ENCODE measurements at places on chromosomes 5 and 9.
A peak's percentile ranks its signal among the peaks of the same experiment; 100 is the strongest.

- no peaks in the 10 kb centered on the region for H3K4me1 ChIP-seq
- H3K27me3 ChIP-seq, result peaks cover 6% of the 10 kb centered on the region
- H3K36me3 ChIP-seq, result no peaks in the 10 kb centered on the region
These were observed 147.5 kb upstream of the RUSC2 start for GRCh38 chr9:35342221-35342958.

DNA sequence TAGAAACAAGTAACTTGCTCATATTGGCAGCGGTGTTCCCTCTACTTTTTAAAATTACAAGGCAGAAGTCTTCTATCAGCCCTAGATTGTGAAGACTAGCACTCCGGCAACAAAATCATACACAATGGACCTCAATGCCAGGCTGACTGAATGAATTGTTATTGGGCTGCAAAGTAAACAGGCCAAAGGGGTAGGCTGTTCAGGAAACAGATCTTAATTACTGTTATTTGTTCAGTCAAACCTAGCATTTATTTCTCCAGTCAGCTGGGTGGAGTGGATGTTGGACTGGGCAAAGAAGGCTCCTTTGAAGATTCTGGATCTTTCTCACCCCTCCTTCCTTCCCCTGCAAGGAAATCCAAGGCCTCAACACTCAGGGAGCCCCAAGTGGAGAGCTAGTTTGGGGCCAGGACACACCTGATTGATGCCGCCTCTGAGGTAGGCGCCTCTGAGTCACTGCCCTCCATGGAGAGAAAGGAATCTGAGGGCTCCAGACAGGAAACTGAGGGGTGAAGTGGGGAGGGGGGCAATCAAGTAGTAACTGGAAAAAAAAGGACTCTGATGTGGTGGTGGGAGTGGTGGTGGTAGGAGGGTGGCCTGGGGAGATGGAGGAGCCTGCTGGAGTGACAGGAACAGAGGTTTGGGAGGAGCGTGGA lies 35.5 kb downstream of the SERINC5 start:
- no peaks in the 10 kb centered on the region for H3K27me3 ChIP-seq
- no peak for DNase-seq
- H3K27ac ChIP-seq, result peak overlapping the region; percentile 73
- H3K4me3 ChIP-seq, result no peak overlapping the region
- peaks cover 4% of the 10 kb centered on the region for H3K36me3 ChIP-seq

DNA sequence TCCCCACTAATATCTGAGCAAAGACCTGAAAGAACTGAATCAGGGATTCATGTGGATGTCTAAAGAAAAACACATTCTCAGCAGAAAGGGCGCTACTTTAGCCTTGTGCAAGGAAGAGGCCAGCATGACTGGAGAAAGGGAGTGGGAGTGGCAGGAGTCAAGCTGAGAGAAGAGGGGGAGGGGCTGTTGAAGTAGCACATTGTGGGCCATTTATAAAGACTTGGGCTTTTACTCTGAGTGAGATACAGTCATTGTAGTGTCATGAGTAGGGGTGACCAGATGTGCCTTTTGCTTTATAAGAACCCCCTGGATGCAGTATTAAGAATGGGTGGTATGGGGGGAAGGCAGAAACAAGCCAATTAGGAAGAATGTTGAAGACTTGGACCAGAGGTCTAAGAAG lies 452.8 kb downstream of the ENC1 start:
- DNase-seq, result no peak
- no peak overlapping the region for H3K4me3 ChIP-seq
- H3K27me3 ChIP-seq, result no peaks in the 10 kb centered on the region
- no peak overlapping the region for H3K27ac ChIP-seq
- peaks cover 2% of the 10 kb centered on the region for H3K4me1 ChIP-seq

DNA sequence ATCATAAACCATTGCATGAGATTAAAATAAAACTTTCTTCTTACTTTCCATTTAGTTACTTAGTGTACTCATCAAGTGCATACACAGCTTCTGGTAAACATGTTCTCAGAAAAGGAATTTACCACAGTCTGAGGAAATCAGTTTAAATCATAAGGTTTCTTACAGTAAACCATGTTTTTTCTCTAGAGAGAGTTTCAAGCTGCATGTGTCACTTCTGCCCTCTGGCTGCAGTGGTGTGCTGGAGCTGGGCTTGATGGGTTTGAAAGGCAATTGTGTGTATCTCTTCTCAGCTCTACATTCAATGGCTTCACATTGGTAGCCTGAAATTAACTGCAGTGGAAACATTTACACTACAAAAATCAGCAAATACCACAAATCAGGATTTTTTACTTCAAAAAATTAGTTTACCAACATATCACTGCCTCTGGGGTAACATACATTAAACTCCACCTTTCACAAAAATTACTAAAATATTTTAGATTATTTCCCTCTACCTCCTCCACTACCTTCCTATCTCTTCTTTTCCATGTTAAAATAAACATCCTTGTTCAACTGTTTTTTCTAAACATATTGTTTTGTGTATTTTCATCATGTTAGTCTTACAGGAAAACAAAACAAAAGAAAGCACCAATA lies 414.3 kb downstream of the ANXA1 start:
- H3K27me3 ChIP-seq, result no peaks in the 10 kb centered on the region
- no peak for DNase-seq
- no peaks in the 10 kb centered on the region for H3K4me1 ChIP-seq

GRCh38 chr9:136336156-136336870 lies 9.0 kb downstream of the GPSM1 start:
- no peak for DNase-seq
- H3K27ac ChIP-seq, result no peak overlapping the region
- H3K4me3 ChIP-seq, result no peak overlapping the region
- no peaks in the 10 kb centered on the region for H3K4me1 ChIP-seq

DNA sequence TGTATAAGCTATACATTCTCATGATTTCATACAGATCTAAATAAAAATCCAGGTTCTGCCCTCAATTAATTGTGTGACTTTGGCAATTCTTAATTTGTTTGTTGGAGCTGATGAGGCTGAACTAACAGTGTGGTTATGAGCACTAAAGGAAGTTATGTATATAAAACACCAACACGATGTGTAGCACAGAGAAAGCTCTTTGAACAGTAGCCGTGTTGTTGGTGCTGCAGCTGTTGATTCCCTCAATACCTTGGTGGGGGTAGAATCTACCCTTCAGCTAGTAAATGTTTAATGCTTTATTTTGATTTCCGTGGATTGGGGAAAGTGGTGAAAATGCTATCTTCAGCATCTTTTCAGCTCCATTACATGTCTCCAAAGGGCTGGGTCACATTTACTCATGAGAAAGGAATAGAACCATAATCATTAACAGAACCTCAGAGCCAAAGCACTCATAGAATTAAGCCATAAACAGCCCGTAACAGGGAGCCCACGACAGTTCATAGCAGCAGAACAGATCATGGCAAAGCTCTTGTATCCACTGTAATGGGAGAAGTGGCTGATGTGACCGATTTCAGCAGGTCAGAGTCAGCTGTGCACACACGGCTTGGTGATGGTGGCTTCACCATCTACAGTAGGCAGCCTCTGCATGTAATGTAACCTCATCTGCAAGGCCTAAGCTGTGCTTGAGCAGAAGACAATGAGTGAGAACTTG lies 332.7 kb downstream of the DIRAS2 start:
- no peak for DNase-seq
- no peaks in the 10 kb centered on the region for H3K4me1 ChIP-seq
- no peaks in the 10 kb centered on the region for H3K36me3 ChIP-seq
- H3K27me3 ChIP-seq, result peaks cover 7% of the 10 kb centered on the region
- H3K4me3 ChIP-seq, result no peak overlapping the region

GRCh38 chr9:132146039-132146438 lies 15.8 kb upstream of the NTNG2 start:
- DNase-seq, result no peak
- H3K27ac ChIP-seq, result no peak overlapping the region
- H3K4me3 ChIP-seq, result no peak overlapping the region

DNA sequence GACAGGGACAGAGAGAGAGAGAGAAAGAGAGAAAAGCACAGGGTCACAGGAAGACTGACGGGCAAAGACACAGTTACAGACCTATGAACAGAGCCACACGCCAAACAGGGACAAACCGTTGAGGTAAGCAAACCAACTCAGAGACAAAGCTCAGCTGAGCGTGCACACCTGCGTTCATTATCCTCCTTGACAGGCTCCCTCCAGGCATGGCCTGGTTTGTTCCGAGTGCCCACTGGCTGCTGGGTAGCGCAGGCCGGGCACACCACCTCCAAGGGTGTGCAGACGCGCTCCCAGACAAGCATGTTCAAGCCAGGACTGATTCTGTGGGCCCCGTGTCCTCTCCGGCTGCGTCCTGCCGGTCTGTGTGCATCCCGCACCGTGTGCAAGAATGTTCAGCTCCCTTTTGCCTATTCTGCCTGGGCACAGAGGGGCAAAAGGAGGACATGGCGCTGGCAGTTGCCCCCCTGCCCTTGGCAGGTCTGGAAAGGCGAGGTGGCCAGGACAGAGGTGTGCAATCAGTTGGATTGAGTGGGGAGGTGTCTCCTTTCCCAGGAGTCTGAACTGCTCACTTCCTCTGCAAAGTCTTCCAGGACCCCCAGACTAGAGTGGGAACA lies 467 bp upstream of the SMIM32 start:
- no peaks in the 10 kb centered on the region for H3K4me1 ChIP-seq
- no peak overlapping the region for H3K27ac ChIP-seq
- no peak overlapping the region for H3K4me3 ChIP-seq
- H3K27me3 ChIP-seq, result peaks cover 42% of the 10 kb centered on the region

DNA sequence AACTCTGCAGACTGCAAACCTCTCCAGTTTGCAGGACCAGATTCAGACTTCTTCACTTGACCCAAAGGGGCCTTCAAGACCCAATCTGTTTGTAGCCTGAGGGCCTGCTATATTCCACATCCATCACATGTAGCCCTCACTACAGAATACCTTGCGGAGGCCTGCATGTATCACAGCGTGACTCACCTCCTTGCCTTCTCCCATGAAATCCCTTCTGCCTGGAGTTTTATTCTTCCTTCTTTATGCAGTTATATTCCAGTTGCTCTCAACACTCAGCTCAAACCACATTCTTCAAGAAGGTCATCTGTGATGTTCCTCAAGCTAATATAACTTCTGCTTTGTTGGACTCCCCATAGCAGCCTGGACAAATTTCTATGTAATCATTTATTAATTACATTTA lies 198.5 kb upstream of the PTGER4 start:
- DNase-seq, result no peak
- no peaks in the 10 kb centered on the region for H3K27me3 ChIP-seq
- H3K4me1 ChIP-seq, result peaks cover 78% of the 10 kb centered on the region
- H3K4me3 ChIP-seq, result peak overlapping the region; percentile 54

DNA sequence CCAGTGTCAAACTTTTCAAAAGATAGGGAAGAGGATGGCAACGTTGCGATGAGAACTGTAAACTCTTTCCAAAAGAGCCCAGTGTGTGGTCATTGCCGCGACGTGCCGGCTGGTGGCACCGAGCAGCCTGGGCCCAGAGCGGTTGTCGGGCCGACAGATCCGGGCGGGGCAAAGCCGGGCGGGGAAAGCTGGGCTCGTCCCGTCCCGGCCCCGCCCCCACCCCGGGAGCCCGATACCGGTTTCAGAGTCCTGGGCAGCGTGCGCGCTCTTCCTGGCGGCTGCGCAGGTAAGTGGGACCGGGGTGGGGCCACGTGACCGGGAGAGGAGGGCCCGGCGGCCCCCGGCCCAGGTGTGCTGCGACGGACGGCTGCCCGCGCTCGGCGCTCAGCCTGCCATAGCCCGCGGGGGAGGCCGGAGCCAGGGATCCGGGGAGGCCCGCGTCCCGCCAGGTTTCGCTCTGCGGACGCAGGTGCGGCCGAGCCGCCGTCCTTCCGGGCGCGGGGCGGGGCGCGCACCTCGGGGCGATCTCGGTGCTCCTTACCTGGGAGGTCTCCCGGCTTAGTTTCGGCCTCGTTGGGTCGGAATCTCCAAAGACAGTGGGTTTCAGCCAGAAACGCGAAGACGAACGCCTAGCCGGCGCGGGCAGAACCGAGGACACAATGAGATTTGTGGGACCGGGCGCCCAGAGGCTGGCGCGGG lies at the start of gene MARVELD2:
MARVELD2 (plus strand) TSS at position 232 of the 699 bp plus-strand sequence. CDS start 4,270 bp downstream, outside the sequence.
- no peaks in the 10 kb centered on the region for H3K27me3 ChIP-seq
- no peak within 1 kb of the TSS for H3K27ac ChIP-seq
- H3K36me3 ChIP-seq, result peaks cover 26% of the 10 kb centered on the region
- DNase-seq, result peak; percentile 46

GRCh38 chr9:94159069-94159939 lies 75.0 kb downstream of the PTPDC1 start:
- H3K27me3 ChIP-seq, result no peaks in the 10 kb centered on the region
- H3K27ac ChIP-seq, result no peak overlapping the region
- H3K4me3 ChIP-seq, result no peak overlapping the region
- no peak for DNase-seq

DNA sequence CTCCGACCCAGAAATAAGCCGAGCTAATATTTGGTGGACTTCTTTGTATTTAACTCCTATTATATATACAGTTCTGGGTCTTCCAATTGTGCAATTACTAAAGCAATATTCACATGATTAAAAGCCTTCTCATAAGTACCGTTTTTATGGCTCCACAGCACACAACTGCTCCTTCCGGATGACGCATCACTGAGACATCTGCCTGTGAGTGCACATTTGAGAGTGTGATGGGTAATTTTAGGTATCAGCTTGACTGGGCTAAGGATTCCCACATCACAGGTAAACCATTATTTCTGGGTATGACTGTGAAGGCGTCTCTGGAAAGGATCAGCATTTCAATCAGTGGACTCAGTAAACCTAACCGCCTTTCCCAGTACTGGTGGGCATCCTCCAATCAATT lies 77.5 kb upstream of the SYK start:
- peaks cover 3% of the 10 kb centered on the region for H3K27me3 ChIP-seq
- H3K4me1 ChIP-seq, result no peaks in the 10 kb centered on the region
- H3K27ac ChIP-seq, result no peak overlapping the region
- no peaks in the 10 kb centered on the region for H3K36me3 ChIP-seq
- H3K4me3 ChIP-seq, result no peak overlapping the region

DNA sequence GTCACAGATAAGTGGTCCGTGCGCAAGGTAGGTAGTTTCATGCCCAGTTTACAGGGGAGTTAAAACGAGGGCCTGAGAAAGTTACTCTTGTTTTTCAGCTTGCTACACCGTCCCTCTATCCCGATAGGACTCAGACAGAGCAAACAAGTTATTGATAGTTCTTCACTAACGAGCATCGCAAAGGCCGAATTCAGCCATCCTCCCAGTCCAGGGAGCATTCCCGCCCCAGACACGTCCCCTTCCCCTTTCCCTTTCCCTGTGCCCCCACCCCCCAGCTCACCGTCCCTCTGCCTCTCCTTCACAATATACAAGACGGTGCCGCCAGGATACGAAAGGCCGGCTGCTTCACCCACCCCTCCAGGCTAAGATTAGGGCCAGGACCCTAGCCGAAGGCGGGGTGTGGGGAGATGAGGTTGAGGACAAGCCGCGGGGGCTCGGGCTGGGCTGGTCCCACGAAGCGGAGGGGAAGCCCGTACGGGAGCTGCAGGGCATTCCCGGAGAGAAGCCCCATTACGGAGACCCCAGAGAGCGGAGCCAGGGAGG lies 599 bp downstream of the KIAA1191 start:
- H3K36me3 ChIP-seq, result peaks cover 15% of the 10 kb centered on the region
- DNase-seq, result peak; percentile 15
- peak overlapping the region; percentile 96 for H3K4me3 ChIP-seq
- H3K27ac ChIP-seq, result peak overlapping the region; percentile 94
- peaks cover 35% of the 10 kb centered on the region for H3K4me1 ChIP-seq

Measured in activated naive CD8-positive, alpha-beta T cell treated with anti-CD3 and anti-CD28 coated beads, Interleukin-2, amount 50 U/mL, for 24 hours (primary cell).